ENCODE measurements at places on chromosomes 2 and 18.
A peak's percentile ranks its signal among the peaks of the same experiment; 100 is the strongest.

DNA sequence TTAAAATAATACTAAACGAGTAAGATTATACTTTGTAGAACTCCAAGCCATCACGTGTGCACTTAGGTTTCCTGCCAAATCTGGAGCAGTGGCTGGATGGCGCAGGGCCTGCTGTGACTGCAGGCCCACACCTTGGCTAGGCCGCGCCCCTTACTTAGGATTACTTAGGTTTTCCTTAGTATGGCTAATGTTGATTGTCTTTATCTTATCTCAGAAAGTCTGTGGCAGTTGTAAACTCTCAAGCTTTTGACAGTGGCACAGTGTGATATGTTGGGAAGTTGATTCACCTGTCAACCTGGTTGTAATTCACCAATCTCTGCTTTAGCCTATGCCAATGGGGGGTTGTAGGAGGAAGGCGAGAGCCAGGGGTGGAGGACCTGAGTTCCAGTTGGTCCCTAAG, 208.4 kb downstream of the ZNF407 start:
- no peak for DNase-seq

DNA sequence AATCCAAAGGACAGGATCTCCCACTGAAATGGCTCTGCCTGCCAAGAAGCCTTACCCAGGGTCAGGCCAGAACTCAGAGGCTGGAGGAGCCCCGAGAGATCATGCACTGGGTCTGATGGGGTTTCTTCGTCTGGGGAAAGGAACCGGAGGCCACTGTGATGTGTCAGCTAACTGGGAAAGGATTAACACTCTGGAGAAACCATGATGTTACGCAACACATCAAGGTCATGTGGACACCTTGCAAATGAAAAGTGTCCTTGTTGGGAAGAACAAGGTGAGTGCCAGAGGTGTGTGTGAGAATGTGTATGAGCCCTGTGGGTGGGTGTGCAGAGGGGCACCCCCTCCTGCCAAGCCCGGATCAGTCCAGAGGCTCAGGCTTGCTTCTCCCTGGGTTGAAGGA, 86.9 kb downstream of the CRACDL start:
- no peak for DNase-seq

GRCh38 chr2:156673333-156673615, 237.1 kb downstream of the GPD2 start:
- DNase-seq = no peak

DNA sequence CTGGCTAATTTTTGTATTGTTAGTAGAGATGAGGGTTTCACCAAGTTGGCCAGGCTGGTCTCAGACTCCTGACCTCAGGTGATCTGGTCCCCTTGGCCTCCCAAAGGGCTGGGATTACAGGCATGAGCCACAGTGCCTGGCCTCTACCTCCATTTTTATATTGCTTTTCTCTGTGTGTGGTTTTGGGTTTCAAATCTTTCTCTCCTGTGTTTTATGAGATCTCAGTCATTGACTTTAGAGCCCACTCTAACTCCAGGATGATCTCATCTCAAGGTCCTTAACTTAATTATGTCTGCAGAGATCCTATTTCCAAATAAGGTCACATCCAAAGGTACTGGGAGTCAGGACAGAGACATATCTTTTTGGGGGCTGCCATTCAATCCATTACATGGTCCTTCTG, 24.7 kb downstream of the ARL4C start:
- DNase-seq = no peak

- DNase-seq = no peak
Observed at GRCh38 chr18:13470516-13471197, 252.1 kb downstream of the LDLRAD4 start.

DNA sequence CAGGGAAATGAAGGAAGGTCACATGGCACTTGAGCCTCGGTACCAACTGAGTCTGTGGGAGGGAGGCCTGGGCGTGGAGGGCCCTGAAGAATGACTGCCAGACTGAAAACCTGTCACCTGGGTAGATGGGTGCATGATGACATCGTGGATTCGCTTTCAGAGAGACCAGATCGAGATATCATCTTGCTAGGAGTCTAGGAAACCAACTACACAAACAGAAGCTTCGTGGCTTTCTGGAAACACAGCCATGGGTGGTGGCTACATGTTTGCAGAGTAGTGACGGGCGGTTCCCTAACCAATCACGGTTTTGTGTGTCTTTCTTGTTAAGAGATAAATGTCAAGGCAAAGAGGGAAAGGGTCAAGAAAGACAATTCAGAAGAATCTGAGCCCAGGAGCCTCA, 155.0 kb downstream of the EIPR1 start:
- peak; percentile 75 for DNase-seq

GRCh38 chr2:217366966-217367365, 507.1 kb upstream of the TNP1 start:
- no peak for DNase-seq

DNA sequence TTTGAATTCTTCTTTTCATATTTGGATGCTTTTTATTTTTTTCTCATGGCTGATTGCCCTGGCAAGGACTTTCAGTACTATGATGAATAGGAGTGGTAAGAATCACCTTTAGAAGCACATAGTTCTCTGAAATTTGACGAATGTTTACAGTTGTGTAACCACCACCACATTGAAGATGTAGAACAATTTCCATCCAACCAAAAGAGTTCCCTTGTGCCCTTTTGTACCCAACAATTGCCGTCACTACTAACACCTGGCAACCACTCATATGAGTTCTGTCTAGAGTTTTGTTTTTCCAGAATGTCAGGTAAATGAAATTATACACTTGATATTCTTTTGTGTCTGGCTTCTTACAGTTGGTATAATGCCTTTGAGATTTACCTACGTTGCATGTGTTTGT, 28.7 kb upstream of the SLC16A14 start:
- DNase-seq = no peak

GRCh38 chr2:16036951-16037350, 96.6 kb downstream of the MYCN start:
- DNase-seq = no peak

- no peak for DNase-seq
Observed at GRCh38 chr2:189297446-189297845, 117.9 kb upstream of the COL5A2 start.

DNA sequence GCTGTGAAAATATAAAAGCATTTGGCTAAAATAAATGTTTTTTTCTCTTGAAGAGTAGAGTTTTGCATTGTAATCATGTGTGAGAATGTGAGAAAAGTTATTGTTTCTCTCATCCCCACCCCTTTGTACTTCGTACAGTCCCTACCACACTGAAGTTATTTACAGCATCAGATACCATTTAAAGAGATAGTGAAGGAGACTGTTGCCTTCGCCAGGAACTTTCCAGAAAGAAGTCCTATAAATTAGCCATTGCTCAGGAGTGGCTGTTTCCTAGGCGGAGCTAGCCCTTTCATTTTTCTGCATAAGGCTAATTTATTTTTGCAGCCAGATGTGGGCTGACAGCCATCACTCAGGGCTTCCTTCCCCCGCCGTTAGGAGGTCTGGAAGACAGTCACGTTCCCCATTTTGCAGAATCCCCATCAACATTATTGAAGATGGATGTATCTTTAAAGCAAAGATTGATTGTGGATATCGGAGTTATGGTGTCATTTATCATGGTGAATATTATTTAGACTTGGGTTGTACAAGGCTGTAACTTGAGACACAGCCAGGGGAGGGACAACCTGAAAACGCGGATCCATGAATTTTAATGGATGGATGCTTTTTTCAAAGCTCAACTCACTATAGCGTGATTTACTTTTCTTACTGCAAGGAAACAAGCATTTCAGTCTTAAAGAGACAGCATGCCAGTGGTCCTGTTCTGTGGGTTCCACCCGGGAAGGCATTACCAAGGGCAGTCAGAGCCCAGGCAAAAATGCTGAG, 17.1 kb downstream of the TSHZ1 start:
- DNase-seq = no peak
